ENCODE measurements at places on chromosomes 5 and 9.

GRCh38 chr9:79700607-79701360 is 129.0 kb downstream of the TLE4 start:
- no peak for DNase-seq

DNA sequence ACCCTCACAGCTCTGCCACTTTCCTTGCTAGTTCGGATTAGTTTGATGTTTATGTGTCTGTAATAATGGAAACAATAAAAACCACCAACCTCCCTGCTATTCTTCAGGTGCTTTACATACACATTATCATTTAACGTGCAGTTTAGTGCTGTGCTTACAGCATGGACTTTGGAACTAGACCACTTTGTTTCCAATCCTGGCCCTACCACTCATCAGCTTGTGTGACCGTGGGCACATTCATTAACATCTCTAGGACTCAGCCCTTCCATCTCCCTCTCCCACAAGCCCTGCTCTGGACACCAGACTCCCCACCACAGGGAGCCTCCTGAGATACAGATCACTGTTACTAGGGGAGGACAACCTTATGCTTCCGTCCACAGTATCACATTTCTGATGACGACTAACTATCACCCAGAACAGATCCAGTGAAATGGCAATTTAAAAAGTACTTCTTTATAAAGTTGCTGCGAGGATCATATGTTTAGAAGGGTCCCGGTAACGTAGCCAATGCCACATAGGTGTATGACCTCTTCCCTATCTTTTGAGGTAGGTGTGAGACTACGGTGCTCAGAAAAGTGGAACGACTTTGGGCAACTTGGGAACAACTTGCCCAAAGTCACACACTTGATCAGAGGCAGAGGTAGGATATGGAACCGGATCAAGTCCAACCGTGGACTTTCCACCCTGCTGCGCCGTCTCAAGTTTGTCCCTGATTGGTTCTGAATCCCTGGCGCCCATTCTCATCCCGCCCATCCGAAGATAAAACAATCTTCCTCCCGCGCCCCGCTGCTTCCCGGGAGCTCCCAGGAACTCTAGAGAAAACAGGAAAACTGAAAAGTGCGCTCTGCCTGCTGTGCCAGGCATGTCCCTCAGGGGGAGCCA is 132.4 kb upstream of the NIPBL start:
- no peak for DNase-seq

GRCh38 chr5:59354811-59355210 is 538.7 kb downstream of the PDE4D start:
- DNase-seq, result no peak

GRCh38 chr5:160618286-160618685 is 196.6 kb downstream of the PTTG1 start:
- no peak for DNase-seq

DNA sequence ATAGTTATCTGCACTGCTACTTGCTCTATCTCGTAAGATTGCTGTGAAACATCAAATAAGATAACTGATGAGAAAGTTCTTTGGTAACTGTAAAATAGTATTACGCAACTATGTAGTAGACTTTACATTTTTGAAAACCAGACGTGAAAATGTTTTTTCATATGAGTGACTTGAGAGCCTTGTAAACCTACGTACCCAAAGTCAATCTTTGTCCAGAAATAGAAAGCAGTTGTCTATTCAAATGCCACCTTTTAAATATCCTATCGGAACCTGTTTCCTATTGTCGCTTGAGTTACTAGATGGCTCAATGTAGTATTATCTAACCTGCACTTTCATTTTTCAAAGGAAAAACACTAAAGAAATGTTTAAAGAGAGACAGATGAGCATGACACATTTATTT is 1.6 kb downstream of the FNIP1 start:
- no peak for DNase-seq

- no peak for DNase-seq
Measured at GRCh38 chr5:151093476-151093889, 12.6 kb upstream of the TNIP1 start.

DNA sequence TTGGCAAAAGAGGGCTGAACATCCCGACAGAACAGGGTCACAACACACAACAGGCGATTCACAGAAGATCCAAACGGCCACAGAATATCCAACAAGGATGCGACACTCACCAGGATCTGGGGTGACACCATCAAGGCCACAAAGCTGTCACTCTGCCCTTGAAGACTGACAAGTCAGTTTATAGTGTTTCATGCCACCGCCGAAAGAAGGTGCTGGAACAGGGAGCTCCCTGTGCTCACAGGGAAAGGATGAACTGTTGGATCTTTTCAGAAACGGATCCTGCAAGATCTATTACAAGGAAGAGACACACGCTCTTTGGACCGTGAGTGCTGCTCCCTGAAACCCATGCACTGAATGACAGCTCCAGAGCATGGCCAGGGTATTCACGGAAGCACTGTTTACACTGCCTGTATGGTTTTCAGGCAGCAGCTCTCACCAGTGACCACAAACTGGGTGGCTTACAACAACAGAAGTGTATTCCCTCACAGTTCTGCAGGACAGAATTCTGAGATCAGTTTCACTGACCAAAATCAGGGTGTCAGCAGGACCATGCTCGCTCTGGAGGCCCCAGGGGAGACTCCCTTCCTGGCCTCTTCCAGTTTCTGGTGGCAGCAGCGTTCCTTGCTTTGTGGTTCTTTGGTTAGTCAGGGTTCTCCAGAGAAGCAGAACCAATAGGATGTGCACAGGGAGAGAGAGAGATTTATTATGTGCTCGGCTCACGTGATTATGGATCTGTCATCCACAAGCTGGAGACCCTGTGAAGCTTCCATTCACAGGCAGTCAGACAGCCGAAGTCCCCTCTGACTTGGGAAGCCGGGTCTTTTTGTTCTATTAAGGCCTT is 52.8 kb downstream of the SEMA4D start:
- DNase-seq, result no peak

DNA sequence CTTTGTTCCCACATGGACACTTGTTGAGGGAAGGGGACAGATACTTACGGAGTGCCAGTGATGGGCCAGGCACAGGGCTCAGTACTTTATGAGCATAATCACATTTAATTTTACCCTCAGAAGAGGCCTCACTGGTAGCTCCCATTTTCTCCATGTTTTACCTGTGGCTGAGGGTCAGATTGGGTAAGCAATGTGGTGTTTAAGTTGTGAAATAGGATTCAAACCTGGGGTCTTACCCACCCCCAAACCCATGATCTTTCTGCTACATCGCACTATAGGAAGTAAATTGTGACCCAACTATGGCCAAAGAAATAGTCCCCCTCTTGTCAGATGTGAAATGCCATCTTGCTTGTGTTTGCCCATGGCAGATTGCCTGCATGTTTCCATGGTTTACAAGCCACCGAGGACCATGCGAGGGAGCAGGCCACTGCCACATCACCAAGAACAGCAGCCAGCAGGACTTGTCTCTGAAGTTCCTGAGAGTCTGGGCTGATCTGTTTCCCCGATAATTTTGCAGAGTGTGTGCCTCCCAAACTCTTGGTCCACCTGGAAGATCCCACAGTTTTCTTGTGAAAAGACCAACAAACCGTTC is 95.4 kb downstream of the MACROH2A1 start:
- no peak for DNase-seq
